ENCODE measurements at places on chromosomes 7 and 10.

GRCh38 chr10:42618424-42618823 lies 19.9 kb downstream of the ZNF33B start:
- DNase-seq, result no peak

DNA sequence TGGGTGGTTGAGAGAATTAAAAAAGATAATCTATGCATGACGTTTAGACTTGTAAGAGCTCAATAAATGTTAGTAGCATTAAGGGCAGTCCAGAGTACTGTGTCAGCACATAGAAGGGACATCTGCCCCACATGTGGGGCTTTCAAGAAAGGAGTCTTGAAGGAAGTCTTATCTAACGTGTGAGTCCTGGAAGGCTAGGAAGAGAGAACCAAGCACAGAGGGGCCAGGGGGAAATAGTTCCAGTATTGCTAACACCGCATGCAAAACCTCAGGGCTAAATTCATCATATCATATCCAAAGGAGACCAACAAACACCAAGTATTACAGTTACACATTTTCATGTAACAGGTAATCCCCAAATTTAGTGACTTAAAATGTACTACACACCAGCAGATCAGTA lies 122.7 kb downstream of the AOAH start:
- no peak for DNase-seq

DNA sequence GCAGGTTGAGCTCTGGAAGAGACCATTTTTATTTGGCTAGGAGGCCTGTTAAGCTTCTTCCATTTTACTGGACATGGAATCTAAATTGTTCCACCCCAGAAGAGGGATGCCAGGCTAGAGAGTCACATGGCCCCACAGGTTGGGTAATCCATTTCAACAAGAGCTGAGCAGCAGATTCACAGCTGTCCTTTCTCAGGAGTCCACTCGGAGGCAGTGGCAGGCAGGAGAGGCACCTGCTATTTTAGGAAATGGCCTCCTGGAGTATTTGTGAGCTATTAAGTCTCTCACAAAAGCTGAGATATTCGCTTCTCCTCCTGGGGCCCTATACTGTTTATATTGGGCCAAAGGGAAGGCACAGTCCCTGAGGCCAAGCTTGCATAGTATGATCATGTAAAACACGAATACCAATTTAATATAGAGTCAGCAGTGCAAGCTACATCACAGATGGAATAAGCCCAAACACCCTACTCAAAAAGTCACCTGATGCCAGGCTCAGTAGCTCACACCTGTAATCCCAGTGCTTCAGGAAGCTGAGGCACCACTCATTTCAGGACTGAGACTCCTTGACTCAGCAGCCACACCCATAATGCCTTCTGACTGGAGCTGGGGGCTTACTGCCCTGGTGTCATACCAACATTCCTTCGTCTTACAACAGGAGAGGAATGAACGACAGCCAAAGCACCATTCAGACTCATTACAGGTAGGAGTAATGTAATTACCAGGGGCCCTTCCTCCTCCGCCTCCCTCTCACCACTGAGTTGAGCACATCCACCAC lies 124.1 kb downstream of the LMBR1 start:
- DNase-seq, result no peak

- DNase-seq, result no peak
Observed at GRCh38 chr10:103660364-103661197, 167.1 kb downstream of the NEURL1 start.

- no peak for DNase-seq
Observed at GRCh38 chr7:38975944-38976392, 1.7 kb upstream of the POU6F2 start.

DNA sequence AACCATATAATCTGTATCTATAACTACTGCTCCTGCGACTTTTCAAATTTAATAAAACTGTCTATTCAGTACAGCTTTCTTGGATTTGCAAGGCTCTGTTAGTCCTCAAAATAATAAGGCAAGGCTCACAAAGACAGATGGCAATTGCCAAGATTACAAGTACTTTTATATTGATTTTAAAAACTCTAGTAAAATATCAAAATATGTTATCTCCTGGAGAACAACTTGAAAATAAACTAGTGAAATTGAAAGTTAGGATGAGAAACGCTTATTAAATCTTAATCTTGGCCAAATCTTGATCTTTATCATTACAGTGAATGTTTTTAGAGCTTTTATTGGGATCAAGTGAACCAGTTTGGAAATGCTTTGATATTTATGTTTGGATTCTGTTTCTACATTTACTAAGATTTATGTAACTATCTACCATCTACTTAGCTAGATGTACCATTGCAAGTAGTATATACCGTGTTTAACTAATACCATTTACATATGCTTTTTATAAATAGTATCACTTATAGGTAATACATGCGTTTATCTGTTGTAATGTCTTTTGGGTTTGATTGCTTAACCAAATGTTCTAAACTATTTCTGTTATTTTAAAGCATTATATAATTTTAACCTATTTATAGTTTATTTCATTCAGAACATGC lies 70.0 kb downstream of the CABCOCO1 start:
- DNase-seq, result no peak
